ENCODE measurements at places on chromosomes 1 and 21.

DNA sequence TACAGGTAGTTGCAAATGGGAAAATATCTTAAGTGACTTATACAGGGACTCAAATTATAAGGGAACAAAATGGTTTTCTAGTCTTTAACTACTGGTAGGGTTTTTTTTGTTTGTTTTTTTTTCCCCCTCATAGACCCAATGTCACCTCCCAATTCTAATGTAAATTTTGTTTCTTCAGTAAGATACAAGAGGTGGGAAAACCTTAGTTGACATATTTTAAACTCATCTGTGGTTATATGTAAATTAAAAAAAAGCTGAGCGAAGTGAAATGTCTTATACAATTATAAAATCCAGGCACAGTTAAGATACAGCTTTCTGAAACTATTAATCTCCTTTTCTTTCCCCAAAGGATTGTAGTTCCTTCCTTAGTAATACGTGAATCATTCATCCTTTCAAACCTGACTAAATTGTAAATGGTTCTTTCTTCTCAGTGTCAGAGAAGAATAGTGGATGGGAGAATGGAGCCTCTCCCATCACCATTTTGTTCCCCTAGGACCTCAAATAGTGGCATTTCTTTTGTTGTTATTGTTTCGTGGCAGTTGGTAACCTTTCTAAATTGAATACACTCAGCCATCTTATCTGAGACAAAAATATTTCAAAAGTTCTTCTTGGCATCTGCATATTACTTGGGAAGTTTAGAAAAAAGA, 11.2 kb downstream of the TSEN15 start:
- DNase-seq: no peak

DNA sequence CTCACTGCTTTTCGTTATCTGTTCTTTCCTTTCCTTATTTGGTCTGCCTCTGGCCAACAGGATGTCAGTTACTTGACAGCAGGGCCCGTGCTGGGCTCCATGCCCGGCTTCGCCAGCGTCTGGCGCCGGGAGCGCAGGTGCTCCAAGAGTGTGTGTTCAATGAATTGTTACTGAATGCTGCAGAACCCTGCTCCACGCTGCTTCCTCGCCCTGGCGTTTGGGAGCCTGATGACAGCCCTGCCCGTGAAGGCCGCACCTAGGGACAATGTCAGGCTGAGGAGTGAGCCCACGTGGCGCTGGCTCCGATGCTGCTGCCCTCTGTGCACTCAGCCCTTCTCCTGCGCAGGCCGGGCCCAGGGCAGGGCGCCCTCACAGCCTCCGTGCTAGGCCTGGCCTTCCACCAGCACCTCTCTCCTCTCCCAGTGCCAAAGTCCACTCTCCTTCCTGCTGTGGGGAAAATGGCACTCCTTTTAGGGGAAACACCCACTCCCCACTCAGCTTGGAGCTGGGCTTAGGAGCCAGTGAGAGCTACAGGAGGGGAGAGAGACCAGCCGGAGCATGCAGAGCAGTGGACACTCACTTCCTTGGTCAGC, 51.4 kb downstream of the ACBD3 start:
- no peak for DNase-seq

DNA sequence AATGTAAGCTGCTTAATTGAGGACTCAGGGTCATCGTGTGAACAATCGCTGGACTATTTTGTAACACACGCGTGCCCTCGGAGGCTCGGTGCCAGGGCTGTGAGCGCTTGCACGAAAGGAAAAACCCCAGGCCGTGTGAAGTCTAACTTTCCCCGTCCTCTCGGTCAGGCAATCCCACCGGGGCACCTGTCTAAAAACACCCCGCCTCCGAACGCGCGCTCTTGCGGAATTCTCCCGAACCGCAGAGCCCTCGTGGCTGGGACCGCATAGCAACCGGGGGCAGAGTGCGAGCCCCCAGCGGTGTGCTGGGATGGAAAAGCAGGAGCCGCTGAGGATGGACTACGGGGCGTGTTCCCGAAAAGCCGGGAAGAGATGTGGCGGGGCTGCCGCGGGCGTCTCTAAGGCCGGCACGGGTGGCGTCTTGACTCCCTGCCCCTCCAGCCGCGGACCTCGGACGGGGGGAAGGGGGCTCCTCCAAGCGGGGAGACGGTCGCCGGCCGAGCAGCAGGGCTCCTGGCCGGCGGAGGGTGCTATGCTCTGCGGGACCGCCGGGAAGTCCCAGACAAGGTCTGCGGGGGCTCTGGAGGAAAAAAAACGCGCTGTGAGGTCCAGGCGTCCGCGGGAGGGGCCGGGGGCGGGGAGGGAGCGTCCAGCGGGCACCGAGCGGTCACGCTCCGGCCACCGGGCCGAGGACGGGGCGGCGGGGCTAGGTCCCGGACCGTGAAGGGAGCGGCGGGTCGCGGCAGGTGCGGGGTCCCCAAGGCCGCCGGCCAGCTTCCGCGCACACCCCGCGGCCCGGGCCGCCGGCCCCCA, 936 bp downstream of the ZBTB21 start:
- no peak for DNase-seq

DNA sequence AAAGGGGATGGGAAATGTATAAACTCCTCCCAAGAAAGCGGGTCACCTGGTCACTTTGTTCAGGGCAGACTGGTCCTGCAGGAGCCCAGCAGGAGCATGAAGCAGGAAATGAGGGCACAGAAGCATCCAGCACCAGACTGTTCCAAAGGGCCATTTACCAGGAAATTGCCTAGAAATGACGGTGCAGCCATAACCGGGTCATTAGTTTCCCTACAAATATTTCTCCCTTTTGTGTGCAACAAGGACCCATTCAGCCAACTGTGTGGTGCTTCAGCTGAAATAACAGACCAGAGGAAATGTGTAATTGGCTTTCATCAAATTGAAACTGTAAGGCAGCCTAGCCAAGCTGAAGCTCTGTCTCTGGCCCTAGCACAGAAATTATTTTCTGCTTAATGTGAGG, 7.6 kb upstream of the CTTNBP2NL start:
- no peak for DNase-seq

- no peak for DNase-seq
Measured at GRCh38 chr1:186479162-186479561, 18.2 kb upstream of the PDC start.

DNA sequence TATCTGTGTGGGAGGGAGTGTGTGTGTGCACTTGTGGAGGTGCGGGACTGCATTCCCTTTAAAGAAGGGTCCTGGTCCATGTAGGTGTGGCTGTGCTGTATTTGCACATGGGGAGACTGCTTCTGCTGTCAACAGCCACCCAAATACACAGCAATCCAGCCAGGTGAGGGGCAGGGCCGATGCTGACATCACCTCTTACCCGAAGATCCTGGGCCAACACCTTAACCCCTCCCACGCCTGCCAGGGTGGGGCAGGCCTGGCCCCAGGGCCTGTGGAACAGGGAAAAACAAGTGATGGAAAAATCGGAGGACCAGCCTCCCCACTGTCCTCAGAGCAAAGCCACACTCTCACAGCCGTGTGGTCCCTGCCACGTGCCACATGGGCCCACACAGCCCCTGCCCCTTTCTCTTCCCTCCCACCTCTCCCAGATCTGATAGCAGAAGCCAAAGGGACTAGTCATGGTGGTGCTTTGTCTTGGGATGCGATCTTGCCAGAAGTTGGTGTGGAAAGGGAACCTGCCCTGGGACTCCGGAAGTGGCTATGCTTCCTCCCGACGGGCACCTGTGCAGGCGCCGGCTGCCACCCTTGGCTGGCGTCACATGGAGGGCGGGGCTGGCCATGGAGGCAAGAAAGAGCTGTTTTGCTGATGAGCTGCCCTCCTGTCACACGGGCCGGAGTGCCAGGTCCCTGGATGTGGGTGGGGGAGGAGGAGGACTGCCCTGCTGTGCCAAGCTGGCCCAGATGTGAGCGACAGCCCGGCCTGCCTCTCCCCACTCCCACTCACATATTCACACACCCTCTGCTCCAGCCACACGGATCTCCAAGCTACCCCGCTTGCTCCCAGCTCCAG, 7.8 kb upstream of the CASZ1 start:
- no peak for DNase-seq

- DNase-seq: no peak
Measured at GRCh38 chr1:118360817-118361216, 175.8 kb upstream of the SPAG17 start.

- DNase-seq: no peak
Measured at GRCh38 chr1:58992643-58993042, 208.8 kb upstream of the JUN start.

- DNase-seq: no peak
Measured at GRCh38 chr1:200172311-200172710, 144.8 kb downstream of the NR5A2 start.

GRCh38 chr21:39016740-39017315, 166.4 kb downstream of the PSMG1 start:
- peak; percentile 41 for DNase-seq

DNA sequence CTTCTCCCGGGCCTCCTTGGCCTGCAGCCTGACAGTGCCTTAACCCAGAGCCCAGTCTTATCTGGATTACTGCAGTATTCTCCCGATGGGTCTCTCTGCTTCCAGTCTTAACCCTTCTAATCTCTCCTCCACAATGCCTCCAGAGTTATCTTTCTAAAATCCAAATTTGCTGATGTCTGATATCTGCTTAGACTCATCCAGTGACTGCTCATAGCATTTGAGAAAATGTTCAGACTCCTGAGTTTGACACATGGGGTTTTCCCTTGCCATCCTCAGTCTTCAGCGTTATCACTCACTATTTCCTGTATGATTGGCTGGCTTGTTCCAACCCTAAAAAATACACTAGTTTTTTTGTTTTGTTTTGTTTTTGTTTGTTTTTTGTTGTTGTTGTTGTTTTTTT, 102.0 kb downstream of the FMN2 start:
- no peak for DNase-seq

DNA sequence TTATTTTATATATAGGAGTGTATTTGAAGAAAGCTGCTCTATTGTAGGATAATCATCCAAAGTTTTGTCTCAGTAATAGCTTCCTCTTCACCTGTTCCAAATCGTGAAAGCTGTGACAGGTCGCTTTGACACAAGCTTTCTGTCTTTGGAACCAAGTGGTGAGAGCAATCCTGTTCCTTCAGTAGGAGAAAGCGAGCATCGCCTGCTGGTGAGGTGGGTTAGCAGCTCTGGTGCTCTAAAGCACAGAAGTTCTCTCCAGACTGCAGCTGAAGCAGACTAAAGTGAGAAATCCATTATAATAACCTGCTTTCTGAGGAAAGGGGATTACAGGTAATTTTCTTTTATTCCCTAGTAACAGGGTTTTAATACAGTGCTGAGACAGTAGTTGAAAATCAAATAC, 803.8 kb downstream of the ADGRL2 start:
- no peak for DNase-seq

DNA sequence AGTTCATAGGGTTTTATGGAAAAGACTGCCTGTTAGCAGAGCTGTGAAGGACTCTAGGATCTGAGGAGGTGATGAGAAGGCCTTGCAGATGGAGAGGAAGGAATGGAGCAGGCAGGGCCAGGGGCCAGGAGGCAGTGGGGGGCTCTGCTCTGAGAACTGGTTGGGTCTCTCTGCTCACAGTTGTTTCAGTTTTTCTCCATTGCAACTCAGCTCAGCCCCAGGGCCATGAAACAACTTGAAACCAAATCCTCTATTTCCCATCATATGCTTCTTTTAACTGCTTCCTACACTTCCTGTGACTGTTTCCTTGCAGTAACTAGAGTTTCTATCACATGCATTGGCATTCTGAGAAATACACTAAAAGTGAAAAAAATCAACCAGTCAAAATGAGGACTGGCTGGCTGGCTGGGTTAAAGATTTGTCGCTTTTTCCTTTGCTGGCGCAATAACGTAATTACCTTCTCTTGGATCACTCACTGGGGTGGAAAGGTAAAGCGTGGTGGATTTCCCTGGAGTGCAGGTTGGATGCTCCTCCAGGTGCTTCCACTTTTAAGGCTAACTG, 172.0 kb downstream of the CDC7 start:
- no peak for DNase-seq

- DNase-seq: no peak
Measured at GRCh38 chr1:195105773-195106172, 1502.5 kb downstream of the KCNT2 start.

DNA sequence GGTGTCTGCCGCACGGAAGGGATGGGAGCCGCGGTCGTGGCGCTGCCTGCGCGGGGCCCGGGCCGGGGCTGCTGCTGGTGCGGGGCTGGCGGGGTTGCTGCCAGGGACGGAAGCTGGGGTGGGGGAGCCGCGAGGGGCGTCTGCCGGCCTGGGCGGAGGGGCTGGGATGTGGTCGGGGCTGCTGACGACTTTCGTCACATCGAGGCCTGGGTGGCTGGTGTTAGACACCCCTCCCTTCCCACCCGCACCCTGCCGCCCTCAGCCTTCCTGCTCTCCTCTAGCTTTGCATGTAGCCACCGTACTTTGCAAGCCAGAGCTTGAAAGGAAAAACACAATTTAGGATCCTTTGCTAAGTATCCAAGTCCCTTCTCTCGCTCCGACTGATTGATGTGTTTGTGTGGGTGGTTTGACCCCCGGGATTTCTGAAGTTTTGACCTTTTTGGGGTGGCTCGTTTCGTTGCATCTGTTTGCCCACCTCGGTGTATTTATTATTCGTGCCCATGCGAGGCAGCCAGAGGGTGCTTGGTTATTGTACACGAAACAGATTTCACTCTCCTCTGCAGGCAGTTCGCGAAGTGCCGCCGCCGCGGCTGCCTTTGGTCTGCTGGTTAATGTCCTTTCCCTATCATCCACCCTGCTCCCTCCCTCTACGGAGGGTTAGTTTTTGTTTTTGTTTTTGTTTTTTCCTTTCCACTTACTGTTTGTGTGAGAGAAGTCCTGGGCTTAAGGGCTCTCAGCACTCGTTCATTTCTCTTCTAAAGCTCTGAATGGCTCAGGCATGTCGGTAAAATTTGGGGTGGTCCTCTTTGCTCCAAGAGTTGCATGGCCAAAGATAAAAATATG, 868 bp downstream of the C1orf21 start:
- no peak for DNase-seq

DNA sequence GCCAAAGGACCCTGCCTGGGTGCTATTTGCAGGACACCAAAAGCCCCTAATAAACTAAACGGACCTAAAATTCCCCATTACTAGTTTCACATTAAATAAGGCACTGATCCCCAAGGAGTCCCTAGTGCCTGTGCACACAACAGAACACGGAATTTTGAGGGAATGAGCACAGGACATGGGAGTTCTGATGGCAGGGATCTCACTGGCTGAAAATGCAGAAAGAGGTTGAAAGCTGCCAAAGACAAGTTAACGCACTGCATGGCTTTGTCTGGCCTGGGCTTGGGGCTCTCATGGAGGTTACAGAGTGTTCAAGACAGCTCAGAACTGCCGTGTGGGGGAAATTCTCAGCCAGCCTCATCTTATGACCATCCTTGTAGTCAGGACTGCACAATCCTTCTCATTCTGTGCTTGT, 15.6 kb upstream of the ATP1B1 start:
- DNase-seq: no peak

DNA sequence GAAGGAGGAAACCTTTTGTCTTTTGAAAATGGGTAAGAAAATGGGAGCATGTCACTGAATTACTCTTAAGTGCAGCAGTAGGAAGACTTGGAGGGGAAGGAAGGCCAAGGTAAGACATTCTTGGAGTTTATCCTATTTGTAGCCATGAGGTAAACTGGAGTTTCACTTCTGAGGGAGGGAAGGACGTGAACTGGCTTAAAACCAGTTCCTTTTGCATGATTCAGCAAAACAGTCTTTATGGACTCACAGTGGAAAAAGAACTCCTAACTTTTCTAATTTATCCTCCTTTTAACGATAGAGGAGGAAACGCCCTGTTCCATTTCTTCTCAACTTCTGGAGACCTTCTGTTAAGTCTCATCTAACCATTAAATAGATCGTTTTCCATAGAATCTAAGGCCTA, 2.5 kb downstream of the PRDX6 start:
- DNase-seq: no peak

GRCh38 chr21:32962268-32962667, 63.5 kb upstream of the OLIG2 start:
- no peak for DNase-seq

GRCh38 chr1:230493264-230493663, 67.1 kb upstream of the PGBD5 start:
- DNase-seq: no peak

All from GM12892 (cell line).